ENCODE measurements at places on chromosomes 11 and 22. TPM values are rescaled to one million over a fixed set of nuclear protein-coding genes. Genes with fewer than 3 reads are reported as not detected.

DNA sequence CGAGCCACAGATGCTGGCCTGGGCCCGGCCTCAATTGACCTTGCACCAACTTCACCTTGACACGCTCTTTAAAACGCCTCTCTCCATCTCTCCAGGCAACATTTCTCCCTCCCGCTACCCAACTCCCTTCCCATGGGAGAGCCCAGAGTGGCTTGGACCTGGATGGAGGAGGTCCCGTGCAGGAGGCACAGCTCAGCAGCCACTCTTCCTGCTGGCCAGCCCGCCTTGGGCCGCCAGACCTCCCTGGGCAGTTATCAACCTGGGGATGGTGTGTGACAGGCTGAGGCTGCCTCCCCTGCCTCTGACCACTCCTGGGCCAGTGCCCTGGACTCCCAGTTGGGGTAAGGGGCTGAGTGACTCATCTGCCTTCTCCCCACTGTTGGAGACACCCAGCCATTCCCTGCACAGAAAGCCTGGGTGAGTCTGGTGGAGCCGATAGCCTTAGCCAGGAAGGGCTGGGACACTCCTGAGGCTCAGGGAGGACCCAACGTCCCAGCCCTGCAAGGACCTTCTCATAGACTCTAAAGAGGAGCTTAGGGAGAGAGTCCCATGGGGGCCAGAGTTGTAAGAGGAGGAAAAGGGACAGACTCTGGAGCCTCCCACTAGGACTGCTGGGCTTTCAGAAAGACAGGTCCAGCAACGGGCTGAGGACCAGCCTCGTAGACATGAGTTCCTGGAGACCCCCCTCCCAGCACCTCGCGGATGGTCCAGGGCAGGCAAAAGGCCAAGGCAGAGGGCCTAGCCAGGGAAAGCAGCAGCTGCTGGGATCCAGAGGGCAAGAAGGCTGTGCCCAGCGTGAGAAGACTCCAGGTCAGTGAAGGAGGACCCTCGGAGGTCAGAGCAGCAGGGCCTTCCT, 131.7 kb downstream of the CEP164 start:
- H3K36me3 ChIP-seq, result no peaks in the 10 kb centered on the region
- no peak for DNase-seq
- no peak overlapping the region for H3K27ac ChIP-seq
- H3K27me3 ChIP-seq, result no peaks in the 10 kb centered on the region

GRCh38 chr11:35598254-35599125, 19.8 kb upstream of the FJX1 start:
- no peak overlapping the region for H3K27ac ChIP-seq
- peak; percentile 73 for DNase-seq
- H3K4me3 ChIP-seq, result no peak overlapping the region

- H3K4me1 ChIP-seq, result no peaks in the 10 kb centered on the region
- H3K4me3 ChIP-seq, result no peak overlapping the region
- no peaks in the 10 kb centered on the region for H3K36me3 ChIP-seq
- no peak for DNase-seq
Measured at GRCh38 chr11:132864811-132865576, 667.3 kb downstream of the OPCML start.

DNA sequence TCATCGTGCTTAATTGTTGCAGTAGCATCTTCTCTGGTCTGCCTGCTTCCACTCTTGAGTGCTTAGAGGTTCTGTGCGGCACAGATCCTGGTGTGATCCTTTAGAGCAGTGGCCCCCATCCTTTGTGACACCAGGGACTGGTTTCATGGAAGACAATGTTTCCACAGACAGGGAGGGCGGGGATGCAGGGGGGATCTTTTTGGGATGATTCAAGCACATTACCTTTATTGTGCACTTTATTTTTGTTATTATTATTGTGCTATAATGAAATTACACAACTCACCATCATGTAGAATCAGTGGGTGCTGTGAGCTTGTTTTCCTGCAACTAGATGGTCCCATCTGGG, 76.8 kb upstream of the SHANK2 start:
- H3K4me3 ChIP-seq, result no peak overlapping the region
- no peaks in the 10 kb centered on the region for H3K4me1 ChIP-seq
- no peaks in the 10 kb centered on the region for H3K36me3 ChIP-seq
- no peaks in the 10 kb centered on the region for H3K27me3 ChIP-seq
- H3K27ac ChIP-seq, result no peak overlapping the region
- no peak for DNase-seq

DNA sequence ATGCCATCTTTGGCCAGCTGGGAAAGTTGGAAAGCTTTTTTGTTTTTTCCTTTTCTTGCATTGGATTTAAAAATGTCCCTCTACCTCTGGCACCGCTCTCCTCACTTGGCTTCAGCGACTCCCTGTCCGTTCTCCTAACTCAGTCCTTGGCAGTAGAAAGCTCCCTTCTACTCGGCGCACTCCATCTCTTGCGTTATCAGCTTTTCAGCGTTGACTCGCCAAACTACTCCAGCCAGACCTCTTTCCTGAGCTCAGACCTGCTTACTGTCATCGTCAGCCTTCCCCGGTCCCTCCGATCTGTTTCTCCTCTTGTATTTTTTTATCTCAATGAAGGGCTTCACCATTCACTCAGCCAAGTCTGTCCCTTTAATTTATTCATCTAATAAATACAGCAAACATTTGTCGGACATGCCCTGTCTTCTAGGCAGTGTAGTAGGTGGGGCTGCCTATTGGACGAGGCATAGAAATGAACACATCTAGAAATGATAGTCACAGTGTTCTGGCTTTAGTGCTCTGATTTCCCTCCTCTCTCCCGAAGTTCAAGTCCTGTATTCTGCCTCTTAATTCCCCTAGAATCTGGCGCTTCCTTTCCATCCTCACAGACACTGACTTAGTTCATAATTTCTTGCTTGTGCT, 839 bp downstream of the CEP164 start:
- DNase-seq, result peak; percentile 56
- H3K27ac ChIP-seq, result peak overlapping the region; percentile 94

GRCh38 chr22:40666151-40666848, 13.0 kb upstream of the MCHR1 start:
- H3K27me3 ChIP-seq, result no peaks in the 10 kb centered on the region
- no peak overlapping the region for H3K27ac ChIP-seq
- H3K4me1 ChIP-seq, result peaks cover 4% of the 10 kb centered on the region
- no peak overlapping the region for H3K4me3 ChIP-seq
- peak; percentile 25 for DNase-seq

GRCh38 chr22:47592791-47593190, 830.3 kb downstream of the TBC1D22A start:
- H3K4me1 ChIP-seq, result no peaks in the 10 kb centered on the region
- DNase-seq, result no peak
- no peak overlapping the region for H3K27ac ChIP-seq
- no peaks in the 10 kb centered on the region for H3K27me3 ChIP-seq
- no peak overlapping the region for H3K4me3 ChIP-seq
- H3K36me3 ChIP-seq, result no peaks in the 10 kb centered on the region

DNA sequence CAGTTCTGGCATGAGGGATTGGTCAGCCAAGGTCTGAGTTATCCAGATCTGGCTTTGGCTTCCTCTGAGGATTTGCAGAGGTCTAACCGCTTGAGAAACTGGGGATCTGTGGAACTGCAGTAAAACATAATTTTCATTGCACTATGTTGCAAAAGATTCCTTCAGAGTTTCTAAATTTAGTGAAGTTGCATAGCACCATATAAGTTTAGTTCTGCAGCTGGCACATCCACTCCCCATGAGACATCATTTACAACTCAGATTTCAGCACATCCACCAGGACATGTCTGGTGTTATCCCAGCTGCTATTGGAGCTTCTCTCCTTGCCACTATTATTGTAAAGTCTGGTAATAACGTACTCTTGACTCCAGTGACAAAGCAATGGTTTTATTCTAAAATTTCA, 181.5 kb downstream of the CWF19L2 start:
- no peak overlapping the region for H3K27ac ChIP-seq
- H3K4me1 ChIP-seq, result no peaks in the 10 kb centered on the region
- DNase-seq, result no peak
- no peaks in the 10 kb centered on the region for H3K27me3 ChIP-seq
- H3K4me3 ChIP-seq, result no peak overlapping the region

- H3K36me3 ChIP-seq, result no peaks in the 10 kb centered on the region
- H3K4me3 ChIP-seq, result no peak overlapping the region
- no peaks in the 10 kb centered on the region for H3K27me3 ChIP-seq
- H3K4me1 ChIP-seq, result peaks cover 25% of the 10 kb centered on the region
Measured at GRCh38 chr11:130523609-130524008, 75.2 kb downstream of the ADAMTS15 start.

GRCh38 chr11:2677127-2677526, 22.7 kb downstream of the KCNQ1OT1 start:
- H3K4me3 ChIP-seq, result no peak overlapping the region
- DNase-seq, result no peak
- no peaks in the 10 kb centered on the region for H3K36me3 ChIP-seq
- no peaks in the 10 kb centered on the region for H3K4me1 ChIP-seq
- H3K27me3 ChIP-seq, result no peaks in the 10 kb centered on the region

GRCh38 chr11:117345039-117345438, 17.4 kb downstream of the CEP164 start:
- H3K36me3 ChIP-seq, result peaks cover 11% of the 10 kb centered on the region
- no peak overlapping the region for H3K4me3 ChIP-seq
- DNase-seq, result no peak
- no peaks in the 10 kb centered on the region for H3K27me3 ChIP-seq
- H3K4me1 ChIP-seq, result no peaks in the 10 kb centered on the region

DNA sequence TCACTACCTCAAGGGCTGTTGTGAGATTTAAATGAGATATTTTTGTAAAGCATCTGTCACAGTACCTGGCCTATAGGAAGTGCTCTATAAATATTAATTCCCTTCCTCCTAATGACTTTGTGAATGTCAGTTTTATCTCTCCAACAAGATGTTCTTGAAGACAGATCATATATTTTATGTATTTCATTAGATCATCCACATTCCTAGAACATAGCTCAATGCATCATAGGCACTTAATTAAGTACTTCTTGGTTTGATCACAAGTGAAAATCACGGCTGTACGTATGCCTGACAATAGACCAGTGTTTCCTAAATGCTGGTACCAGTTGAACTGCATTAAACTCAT, 49.9 kb downstream of the RAB30 start:
- H3K4me1 ChIP-seq, result no peaks in the 10 kb centered on the region
- H3K27me3 ChIP-seq, result no peaks in the 10 kb centered on the region
- no peak for DNase-seq
- no peak overlapping the region for H3K27ac ChIP-seq
- H3K4me3 ChIP-seq, result no peak overlapping the region
- no peaks in the 10 kb centered on the region for H3K36me3 ChIP-seq

- H3K27me3 ChIP-seq, result peaks cover 4% of the 10 kb centered on the region
- no peaks in the 10 kb centered on the region for H3K4me1 ChIP-seq
- no peaks in the 10 kb centered on the region for H3K36me3 ChIP-seq
- no peak overlapping the region for H3K4me3 ChIP-seq
- DNase-seq, result no peak
Measured at GRCh38 chr11:45592636-45593035, 72.8 kb downstream of the CHST1 start.

DNA sequence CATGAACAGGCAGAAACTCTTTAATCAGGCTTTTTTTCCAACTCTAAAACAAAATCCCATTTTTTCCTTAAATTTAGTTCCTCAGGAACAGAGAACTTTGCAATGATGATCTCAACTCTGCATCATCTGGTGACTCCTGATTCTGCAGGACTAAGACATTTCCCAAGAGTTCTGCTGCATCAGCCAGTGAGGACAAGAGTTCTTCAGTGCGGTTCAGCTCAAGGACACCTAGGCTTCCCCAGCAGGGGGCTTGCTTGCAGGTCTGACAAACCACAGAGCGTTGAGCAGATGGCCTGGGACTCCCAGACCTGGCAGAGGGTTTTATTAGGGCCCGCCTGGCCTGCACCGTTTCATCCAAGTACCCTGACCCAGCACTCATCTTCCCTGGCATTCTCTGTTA, 6.4 kb downstream of the CDCA5 start:
- H3K27me3 ChIP-seq, result no peaks in the 10 kb centered on the region
- no peaks in the 10 kb centered on the region for H3K4me1 ChIP-seq
- DNase-seq, result no peak
- no peak overlapping the region for H3K4me3 ChIP-seq
- H3K36me3 ChIP-seq, result peaks cover 3% of the 10 kb centered on the region
- H3K27ac ChIP-seq, result no peak overlapping the region

DNA sequence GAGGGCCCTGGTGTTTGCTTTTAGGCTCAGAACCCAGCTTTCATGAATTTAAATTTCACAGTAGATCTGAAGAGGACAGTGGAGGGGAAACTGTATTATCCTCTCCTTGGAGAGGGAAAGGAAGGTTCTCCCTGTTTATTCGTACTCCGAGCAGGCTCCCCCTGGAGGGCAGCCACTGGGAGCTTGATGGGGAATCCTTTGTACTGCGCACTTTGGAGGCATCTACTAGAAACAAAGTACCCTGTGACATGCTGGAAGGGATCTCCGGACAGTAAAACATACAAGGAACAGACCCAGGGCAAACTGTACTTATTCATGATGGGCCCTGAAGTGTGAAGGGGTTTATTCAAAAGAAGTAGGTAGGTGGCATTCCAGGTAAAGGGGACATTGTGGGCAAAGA, 27.2 kb downstream of the NAV2 start:
- H3K36me3 ChIP-seq, result peaks cover 2% of the 10 kb centered on the region
- no peak overlapping the region for H3K27ac ChIP-seq
- H3K27me3 ChIP-seq, result no peaks in the 10 kb centered on the region
- H3K4me1 ChIP-seq, result peaks cover 2% of the 10 kb centered on the region

DNA sequence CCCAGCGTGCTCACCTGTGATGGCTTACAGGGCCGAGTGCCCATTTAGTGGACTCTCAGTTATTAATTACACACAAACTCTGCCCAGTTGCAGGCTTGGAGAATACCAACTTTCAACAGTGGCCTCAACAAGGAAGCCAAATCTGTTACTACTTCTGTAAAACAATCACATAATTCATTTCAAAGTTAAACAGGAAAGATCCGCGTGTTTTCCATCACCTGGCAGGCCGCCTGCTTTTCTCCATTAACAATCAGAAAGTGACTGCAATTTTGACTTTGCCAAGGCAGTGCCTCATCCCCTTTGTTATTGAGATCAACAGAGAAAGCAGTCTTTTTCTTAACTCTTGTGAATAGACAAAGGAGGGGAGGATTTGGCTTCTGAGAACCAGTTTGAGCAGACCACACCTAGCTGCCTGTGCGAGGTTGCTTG, 77.7 kb downstream of the BARX2 start:
- H3K27me3 ChIP-seq, result no peaks in the 10 kb centered on the region
- DNase-seq, result no peak
- no peaks in the 10 kb centered on the region for H3K36me3 ChIP-seq
- H3K4me1 ChIP-seq, result no peaks in the 10 kb centered on the region
- no peak overlapping the region for H3K4me3 ChIP-seq
- H3K27ac ChIP-seq, result no peak overlapping the region

The TMEM121B gene
- total RNA-seq, result under 0.01 TPM

The OR51B2 gene
- not detected for total RNA-seq

The GRIA4 gene
- total RNA-seq, result 0.50 TPM

The PYGM gene
- total RNA-seq, result 0.26 TPM

The OR51D1 gene
- not detected for total RNA-seq

The OR5AK2 gene
- not detected for total RNA-seq

The BEST1 gene
- total RNA-seq, result 7.7 TPM
